Stimulated activated CD8-positive, alpha-beta memory T cell treated with anti-CD3 and anti-CD28 coated beads, Interleukin-7, amount 100 ng/mL, for 48 hours (primary cell): ENCODE measurements at places on chromosomes 7 and 10.

DNA sequence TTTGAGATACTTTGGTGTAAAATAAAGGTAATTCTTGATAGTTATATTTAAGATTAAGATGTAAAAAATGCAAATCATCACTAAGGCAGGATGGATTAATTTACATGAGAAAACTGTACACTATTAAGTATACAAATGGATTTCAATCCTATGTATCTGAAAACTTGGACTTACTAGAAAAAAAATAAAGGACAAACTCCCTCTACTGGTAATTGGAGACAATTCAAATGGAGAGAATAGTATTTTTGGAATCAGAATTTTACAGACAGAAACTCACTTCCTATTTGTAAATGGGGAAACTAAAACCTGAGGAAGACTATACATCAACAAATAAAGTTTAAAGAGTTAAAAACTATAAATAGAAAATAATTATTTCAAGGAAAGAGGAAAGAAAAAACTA lies 62.6 kb downstream of the CUL2 start:
- DNase-seq: no peak

GRCh38 chr10:34124522-34125035 lies 690.5 kb downstream of the PARD3 start:
- no peak for DNase-seq

DNA sequence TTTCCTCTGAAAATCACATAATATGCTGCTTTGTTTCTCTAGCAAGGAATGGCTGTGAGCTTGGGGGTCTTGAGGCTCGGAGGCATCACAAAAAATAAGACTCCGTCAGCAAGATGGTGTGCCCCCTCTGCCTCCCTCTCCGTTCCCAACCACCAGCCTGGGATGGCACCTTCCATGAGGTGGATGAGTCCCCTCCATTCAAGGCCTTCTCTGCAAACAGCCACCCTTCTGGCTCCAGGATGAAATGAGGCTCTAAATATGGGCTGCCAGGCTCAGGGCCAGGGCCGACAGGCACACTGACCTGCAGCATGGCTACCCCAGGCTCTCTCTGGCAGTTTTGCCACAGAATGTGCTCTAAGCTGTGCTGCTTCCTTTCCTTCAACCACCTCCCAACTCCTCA lies 521.5 kb downstream of the PTPRN2 start:
- no peak for DNase-seq

- no peak for DNase-seq
These were observed 160.1 kb downstream of the MTERF1 start for GRCh38 chr7:91720260-91720937.

DNA sequence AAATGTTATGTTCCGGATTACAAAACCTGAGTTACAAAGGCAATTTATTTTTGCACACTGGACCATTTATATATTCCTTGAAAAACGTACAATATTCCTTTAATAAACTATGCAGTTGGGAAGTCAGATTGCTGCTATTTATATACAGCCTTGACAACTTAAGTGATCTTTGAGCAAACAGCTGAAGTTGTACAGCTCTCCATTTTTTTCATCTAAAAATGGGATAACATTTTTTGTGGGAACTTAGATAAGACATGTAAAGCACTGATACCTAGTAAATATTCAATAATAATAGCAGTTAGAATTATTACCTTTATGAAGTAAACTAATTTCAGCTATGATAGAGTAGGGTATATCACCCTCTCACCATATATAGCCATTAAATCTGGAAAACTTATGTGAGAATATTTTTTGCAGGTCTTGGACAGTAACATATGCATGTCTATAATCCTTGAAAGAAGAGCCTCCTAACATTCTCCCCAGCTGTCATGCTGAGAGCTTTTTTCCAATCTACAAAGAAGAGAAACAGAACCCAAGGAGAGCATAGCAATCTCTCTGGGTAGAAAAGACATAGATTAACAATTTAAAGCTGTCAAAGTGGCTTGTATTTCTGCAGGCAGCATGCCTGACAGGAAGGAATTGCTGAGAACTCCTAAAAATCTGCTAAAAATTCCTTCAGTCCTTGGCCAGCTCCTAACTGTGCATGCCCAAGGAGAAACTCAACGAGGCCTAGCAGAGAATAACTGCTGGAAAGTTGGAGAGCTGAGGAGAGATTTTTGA lies 326.0 kb downstream of the CRPPA start:
- DNase-seq: no peak

GRCh38 chr10:1291178-1292090 lies 235.2 kb downstream of the WDR37 start:
- DNase-seq: no peak

GRCh38 chr7:76023002-76023401 lies 24.8 kb downstream of the STYXL1 start:
- DNase-seq: no peak

GRCh38 chr7:27131390-27131819 lies 848 bp upstream of the HOXA4 start:
- no peak for DNase-seq

GRCh38 chr7:122248472-122248871 lies 56.1 kb downstream of the FEZF1 start:
- no peak for DNase-seq

GRCh38 chr10:24917979-24918378 lies 34.4 kb downstream of the PRTFDC1 start:
- no peak for DNase-seq

- no peak for DNase-seq
These were observed 25.0 kb downstream of the ZFAND2A start for GRCh38 chr7:1134951-1135350.

DNA sequence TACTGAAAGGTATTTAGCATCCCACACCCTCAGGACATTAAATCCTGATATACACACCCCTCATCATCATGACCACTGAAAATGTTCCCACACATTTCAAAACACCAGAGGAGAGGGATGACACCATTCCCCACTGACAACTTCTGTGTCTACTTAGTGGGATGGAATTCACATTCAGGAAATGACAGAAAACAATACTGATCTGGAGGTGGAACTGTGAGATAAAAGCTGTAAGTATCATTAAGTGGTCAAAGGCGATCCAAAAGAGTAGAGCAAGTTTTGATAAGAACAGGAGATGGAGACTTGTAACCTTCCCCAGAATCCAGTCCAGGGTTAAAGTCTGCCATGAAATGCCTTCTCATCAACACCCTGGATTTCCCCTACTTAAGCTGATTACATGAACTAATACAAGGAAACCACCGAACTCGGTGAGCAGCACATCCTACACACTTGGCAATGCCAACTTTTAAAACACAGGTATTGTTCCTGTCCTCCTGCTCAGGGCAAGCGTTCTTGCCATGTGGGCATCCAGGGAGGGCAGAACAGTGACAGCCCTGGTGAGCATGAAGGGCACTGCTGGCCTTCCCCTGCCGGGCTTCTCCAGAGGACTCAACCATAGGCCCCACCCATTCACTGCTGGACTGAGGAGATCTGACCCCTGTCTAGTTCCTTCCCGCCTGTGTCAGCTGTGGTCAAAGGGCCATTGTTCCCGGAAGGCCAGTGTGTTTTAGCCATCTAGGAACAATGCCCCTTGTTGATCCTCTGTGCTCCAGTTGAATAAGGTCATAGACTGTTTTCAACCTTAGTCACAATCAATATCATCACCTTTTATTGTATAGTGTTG lies 85.0 kb downstream of the SGMS1 start:
- no peak for DNase-seq

DNA sequence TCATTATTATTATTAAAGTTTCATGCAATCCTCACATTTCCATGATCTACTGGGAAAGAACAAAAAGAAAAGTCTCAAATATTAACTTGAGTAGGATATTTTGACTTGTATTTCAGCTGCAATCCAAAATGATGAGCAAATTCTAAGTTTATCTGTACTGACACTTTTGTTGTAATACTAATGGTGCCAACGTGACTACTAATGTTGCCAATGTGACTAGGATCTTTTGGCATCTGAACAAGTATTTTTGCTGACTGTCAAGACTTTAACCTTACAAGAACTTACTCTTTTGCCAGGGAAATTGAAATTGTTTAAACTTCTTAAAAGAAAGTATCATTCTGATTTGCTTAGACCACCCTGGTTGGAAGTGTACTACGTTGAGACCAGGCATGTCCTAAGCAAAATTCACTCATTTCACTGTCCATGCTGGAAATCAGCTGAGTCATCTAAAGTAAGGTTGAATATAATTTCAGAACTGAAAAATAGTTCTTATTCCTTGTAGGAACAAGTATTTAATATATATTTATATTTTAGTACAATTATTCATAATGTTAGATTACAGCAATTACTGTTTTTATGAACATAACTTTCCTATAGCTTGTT lies 78.5 kb upstream of the LYZL1 start:
- DNase-seq: no peak

DNA sequence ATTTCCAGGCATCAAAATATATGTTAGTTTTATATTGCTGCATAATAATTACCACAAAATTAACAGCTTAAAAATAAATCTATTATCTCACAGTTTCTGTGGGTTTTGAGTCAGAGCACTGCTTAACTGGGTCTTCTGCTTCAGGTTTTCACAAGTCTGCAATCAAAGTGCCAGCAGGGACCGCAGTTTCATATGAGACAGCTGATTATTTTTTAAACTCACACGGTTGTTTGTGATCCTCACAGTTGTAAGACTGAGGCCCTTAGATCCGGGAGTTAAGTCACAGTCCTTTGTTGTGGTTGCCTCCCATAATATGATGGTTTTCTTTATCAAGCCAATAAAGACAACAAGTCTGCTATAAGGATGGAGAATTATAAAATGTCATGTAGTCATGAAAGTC lies 146.0 kb upstream of the ZWINT start:
- DNase-seq: no peak

DNA sequence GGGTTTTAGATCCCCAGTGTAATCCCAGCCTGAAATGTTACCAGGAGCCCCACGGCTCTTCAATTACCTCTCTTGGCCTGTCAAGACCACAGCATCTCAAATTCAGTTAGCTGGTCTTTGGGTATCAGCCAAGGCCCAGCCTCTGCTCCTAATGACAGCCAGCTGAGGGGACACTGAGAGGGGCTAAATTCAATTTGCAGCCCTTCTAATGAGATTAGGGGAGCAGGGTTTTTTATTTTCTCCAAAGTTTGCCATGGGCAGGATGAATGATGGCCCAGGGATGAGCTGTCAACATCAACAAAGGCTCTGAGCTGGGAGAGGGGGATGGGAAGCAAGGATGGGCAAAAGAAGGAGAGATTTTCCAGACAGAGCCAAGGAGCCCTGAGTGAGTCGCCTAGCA lies 116.8 kb upstream of the TBX20 start:
- no peak for DNase-seq

DNA sequence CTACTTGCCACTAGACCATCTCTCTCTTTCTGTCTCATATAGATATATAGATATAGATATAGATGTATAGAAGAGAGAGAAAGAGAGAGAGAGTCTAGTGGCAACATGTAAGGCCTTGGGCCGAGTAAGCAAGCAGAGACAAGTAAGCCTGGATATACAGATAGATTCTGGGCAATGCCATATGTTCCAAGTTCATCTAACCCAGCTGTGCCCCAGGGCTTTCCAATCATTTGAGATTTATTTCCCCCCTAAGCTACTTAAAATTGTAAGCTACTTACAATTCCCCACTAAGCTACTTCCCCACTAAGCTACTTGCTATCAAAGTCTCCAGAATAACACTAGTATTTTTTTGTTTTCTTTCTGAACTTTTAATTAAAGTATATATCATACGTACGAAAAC lies 1094.1 kb downstream of the DNAJB9 start:
- DNase-seq: no peak

DNA sequence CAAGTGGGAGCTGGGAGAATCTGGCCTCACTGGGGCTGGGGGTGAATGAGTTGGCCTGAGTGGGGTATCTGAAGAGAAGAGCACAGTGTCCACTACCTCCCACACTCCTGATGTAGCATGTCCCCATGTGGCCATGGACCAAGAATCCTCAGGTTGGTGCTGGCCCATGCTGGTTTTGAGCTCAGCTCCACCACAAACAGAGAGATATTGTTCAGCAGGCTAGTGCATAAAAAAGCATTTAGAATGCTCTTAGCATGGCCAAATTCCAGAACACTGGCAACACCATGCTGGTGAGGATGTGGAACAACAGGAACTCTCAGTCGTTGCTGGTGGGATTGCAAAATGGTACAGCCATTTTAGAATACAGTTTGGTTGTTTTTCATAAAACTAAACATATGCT lies 61.4 kb downstream of the FRMPD2 start:
- no peak for DNase-seq

GRCh38 chr7:155975490-155975889 lies 163.2 kb upstream of the SHH start:
- no peak for DNase-seq

- no peak for DNase-seq
These were observed 6.5 kb upstream of the PODXL start for GRCh38 chr7:131562941-131563340.

DNA sequence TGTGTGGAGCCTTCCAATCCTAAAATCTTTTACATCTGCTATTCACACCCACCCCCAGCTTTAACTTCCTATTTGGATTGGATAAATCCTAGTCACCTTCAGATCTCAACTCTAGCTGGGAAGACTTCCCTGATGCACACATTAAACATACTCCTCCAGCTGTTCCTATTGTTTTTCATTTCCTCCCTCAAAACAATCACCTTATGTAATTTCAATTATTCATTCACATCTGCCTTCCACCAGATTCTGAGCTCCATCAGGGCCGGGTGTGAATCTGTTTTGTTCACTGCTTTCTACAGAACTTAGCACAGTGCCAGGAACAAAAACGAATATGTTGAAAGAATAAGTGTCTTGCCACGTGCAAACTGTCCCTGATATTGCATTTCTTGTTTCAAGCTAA lies 497.4 kb downstream of the PLXDC2 start:
- DNase-seq: no peak

DNA sequence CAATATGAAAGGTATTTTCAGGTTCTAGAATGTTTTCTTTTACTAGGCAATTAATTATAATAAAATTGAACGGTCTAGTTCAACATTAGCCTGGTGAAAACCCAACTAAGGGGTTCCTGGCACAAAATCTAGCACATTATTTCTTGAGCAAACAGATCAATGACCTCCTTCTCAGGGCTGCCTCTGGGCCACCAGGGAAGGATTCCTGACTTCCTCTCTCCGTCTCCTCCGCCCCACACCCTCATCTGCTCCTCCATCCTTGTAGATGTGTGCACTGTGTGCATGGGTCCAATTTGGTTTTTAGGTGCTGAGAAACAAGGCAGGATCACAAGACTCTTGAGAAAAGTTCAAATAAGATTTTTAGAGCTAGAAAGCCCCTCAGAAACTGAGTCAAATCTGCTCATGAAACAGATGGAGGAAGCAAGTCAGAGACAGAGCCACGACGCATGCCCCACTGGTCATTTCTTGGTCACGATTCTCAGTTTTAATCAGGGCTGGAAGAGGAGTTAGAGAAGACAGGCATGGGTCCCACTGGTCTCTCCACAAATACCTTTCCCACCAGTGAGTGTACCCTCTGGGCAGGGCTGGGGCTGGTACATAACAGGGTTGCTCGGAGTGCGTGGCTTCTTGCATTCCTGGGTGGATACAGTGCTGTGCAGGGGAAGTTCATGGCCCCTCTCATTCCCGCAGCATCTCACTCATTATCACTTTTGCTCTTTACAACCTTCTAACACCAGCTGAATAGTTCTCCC lies 3.8 kb downstream of the TRPV6 start:
- DNase-seq: no peak

GRCh38 chr10:62635127-62635526 lies 169.4 kb upstream of the ADO start:
- DNase-seq: no peak

- no peak for DNase-seq
These were observed 57.2 kb downstream of the JAKMIP3 start for GRCh38 chr10:132122939-132123445.
